Stimulated activated CD4-positive, alpha-beta T cell treated with anti-CD3 and anti-CD28 coated beads, Interleukin-4, amount 100 ng/mL, for 4 hours (primary cell): ENCODE measurements at places on chromosomes 3 and 15.
A peak's percentile ranks its signal among the peaks of the same experiment; 100 is the strongest.

DNA sequence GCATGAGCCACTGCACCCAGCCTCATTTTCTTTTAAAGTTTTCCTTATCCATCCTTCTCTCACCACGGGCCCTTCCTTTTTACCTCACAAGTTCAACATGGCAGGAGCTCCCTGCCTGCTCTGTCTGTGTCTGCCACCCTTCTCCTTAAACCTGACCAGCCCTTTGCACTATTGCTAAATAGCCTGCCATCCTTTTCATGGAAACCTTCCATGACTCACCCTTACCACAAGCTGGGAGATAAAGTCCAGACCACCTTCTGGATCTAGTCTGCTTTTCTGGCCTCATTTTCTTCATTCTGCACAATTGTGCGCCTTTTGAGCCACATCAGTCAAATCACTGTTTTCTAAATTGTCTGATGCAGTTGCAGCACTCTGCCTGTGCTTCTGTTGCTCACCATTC, 8.9 kb downstream of the PARP14 start:
- DNase-seq, result no peak

DNA sequence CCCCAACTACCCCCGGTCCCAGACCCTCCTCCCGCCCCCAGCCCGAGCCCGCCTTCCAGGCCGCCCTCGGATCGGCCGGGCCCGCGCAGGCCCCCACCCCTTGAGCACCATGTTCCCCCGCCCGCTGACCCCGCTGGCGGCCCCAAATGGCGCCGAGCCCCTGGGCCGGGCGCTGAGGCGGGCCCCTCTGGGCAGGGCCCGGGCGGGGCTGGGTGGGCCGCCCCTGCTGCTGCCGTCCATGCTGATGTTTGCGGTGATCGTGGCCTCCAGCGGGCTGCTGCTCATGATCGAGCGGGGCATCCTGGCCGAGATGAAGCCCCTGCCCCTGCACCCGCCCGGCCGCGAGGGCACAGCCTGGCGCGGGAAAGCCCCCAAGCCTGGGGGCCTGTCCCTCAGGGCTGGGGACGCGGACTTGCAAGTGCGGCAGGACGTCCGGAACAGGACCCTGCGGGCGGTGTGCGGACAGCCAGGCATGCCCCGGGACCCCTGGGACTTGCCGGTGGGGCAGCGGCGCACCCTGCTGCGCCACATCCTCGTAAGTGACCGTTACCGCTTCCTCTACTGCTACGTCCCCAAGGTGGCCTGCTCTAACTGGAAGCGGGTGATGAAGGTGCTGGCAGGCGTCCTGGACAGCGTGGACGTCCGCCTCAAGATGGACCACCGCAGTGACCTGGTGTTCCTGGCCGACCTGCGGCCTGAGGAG, 472 bp downstream of the CHST14 start:
- DNase-seq, result peak; percentile 18

GRCh38 chr15:37134699-37135131, 34.4 kb upstream of the MEIS2 start:
- DNase-seq, result no peak

DNA sequence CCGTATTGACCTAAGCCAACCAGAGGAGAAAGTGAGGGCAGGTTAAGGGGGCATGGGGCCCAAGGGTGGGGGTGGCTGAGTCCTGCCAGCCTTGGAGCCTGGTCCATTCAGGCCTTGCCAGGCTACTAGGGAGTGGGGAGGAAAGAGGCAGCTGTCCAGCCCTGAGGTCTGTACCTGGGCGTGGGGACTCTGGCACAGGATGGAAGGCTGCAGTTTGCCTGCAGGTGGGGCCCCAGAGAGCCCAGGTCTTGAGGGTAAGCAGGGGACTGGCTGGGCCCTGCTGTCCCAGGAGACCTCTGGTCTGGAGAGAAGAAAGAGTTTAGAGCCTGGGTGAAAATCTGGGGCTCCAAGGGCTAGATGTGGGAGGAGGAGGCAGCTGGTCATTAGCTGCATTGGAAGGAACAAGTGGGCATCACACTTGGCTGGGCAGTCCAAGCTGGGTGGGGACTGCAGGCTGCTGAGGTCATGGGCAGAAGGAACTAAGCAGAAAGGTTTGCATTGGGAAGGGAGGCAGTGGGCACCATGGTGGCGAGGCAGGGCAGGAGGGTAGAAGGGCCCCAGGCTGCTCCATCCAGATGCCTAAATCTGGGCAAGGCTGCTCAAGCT, 108.4 kb downstream of the OXNAD1 start:
- no peak for DNase-seq

GRCh38 chr15:90610190-90610589, 80.5 kb downstream of the CRTC3 start:
- no peak for DNase-seq

DNA sequence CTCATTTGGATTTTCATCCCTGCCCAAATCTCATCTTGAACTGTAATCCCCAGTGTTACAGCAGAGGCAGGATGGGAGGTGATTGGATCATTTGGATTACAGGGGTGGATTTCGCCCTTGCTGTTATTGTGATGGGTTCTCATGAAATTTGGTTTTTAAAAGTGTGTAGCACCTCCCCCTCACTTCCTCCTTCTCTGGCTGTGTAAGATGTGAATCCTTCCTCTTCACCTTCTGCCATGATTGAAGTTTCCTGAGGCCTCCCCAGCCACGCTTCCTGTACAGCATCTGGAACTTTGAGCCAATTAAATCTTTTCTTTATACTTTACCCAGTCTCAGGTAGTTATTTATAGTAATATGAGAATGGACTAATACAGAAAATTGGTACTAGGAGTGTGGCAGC, 316.8 kb downstream of the PLCL2 start:
- DNase-seq, result no peak

DNA sequence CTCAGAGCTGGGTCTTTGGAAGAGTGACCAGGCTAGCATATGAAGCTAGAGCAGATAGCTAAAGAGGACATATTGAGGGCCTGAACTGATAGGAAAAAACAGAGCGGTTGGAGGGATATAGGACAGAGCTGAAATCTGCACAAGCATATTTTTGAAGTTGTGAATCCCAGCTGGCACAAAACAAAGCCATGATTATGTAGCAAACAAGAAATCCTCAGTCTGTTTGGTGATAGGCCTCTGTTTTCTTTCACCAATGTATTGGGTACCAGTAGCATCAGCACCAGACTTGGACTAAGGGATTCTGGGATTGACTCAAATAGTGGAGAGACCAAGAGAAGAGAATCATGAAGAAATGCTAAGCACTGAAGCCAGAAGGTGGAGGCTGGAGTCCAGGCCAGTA, 151.0 kb downstream of the FAM43A start:
- DNase-seq, result no peak

GRCh38 chr15:100714034-100714748, 111.8 kb downstream of the ASB7 start:
- DNase-seq, result no peak

DNA sequence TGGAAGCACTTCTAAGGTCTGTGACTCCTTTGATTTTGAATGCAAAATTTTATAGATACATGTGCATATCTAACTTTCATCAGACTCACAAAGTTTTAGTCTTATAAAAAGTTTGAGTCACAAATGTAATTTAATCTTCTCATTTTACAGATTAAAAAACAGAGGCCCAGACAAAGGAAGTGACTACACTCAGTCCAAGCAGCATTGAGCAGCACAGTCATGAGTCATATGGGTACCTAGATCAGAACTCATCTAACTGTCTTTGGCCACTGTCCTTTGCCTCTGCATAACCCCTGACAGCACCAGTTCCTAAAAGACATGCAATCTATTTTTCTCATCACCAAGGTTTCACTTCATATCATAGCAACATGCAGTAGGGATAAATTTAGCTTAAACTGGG, 210.7 kb upstream of the KCNH8 start:
- no peak for DNase-seq

DNA sequence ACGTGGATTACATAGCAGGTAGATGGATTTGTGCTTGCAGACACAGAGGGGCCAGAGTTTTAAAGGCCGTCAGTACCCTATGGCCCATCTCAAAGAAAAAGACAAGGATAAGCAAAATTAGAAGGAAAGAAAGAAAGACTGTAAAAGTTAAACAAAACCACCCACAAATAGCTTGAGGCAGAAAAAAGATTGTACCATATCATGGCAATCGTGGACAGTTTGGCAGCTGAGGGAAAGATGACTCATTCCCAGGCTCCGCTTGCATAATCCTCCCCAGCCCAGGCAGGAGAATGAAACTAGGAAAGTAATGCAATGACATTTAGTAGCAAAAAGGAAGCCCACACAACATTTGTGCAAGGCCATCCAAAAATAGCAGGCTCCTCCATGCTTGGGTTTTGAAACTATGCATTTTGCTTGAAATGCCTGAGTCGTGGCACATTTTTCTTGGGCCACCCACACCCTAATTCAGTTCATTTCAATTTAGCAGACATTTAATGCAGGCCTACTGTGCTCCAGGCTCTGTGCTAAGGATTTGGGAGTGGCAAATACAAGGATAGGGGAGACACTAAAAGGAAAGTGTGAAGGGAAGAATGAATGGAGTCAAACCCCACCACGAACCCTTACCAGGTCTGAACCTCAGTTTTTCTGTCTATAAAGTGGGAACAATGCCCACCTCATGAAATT, 40.9 kb upstream of the SMAD3 start:
- peak; percentile 9 for DNase-seq

DNA sequence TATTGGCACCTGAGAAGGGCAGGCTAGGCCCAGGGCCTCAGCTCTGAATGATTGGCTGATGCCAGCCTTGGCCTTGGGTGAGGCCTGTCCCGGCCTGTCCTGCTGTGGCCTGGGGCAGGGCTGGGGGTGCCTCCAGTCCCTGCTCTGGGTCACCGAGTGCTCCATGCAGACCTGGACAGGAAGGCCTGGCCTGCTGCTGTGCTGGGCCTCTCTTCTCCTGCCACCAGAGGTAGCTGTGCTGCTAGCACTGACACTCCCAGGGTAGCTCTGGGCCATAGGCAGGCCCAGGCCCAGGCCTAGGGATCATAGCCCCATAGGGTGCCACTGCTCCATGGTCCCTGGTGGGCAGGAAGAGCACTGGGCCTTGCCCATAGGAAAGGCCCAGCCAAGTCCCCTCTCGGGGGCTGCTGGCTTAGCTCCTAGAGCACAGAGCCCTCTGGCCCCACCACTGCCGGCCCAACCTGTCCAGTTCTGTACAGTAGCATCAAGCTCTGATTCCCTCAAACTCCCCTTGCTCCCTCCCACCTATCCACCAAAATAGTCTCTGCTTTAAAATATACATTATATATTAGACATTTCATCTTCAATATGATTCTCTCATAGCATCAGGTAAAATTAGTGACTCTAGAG, 18.2 kb downstream of the ABTB1 start:
- no peak for DNase-seq

GRCh38 chr15:59998950-59999611, 5.0 kb upstream of the FOXB1 start:
- no peak for DNase-seq

DNA sequence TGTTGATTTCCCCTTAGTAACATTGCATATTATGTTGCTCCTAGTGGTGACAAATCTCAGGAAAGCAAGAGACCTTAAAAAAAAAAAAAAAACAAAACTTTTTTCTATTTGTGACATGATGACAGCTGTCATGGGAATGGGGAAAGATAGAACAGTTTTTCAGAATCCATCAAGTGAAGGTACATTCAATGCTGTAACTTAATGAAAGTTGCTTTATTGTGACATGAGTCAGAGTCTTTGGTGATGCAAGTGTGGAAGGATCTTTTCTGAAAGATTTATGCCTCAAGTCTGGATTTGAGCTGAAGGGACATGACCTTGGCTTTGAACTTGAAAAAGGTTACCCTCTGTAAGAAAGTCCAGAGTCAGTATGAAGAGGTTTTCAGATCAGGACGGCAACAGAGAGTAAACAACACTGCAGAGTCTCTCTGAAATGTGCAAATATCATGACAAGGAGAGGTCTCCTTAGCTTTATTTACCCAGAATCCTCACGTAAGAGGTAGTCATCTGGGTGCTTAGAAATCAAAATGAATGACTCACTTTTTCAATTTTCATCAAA, 424.7 kb downstream of the CNTN4 start:
- no peak for DNase-seq

DNA sequence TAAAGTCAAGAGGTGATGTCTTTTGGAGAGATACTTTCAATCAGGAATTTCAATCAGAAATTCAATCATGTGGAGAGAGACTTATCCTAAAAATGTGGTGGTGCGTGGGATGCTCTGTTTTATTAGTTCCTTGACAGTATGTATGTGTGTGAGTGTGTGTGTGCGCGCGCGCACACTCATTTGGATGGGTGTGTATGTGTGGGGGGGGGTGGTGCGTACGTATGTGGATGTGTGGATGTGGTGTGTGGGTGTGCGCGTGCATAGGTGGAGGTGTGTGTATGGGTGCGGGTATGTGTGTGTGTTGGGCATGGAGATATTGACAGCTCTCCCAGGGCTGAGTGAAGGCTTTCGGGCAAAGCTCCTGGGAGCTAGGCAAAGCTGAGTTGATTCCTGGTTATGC, 2.4 kb downstream of the ADIPOQ start:
- no peak for DNase-seq

DNA sequence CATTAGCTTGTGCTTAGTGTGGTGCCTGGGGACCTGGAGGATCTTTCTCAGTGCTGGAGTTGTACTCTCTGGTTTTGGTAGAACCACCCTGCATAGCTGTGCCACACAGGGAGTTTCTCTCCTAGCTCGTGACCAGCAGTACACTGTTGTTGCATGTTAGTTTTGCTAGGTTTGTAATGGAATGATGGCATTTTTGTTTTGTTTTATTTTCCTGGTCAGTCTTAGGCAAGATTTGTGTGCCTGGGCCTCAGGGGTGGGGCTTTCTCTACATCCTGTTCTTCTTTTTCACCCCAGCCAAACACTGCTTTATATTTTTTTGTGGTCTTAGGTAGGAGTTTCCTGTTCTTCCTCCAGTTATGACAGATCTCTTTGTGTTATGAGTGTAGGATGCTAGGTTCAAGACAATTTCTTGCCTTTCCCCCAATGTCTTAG, 534.5 kb upstream of the KCNMB2 start:
- DNase-seq, result no peak

GRCh38 chr3:5499404-5499803, 311.9 kb downstream of the EDEM1 start:
- DNase-seq, result no peak

GRCh38 chr15:72562878-72563277, 88.7 kb downstream of the ARIH1 start:
- DNase-seq, result no peak

DNA sequence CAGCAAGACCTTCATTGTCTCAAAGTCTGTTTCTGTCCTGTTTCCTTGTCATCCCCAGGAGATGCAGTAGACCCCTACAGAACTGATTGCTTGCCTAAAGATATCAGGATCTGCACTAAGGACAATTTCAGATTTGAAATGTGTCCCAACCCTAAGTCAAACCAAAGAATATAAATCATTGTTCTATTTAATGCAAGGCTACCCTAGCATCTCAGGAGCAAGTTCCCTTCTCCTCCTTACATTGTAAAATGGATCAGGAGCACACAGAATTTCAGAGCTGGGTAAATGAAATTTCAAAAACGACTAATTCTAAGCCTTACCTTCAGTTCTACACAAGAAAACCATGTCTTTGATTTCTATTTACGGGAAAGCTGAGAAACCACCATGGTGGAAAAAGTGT, 360.9 kb upstream of the KCNH8 start:
- no peak for DNase-seq

GRCh38 chr15:64454282-64454681, 6.1 kb upstream of the ZNF609 start:
- DNase-seq, result no peak
